B cell (primary cell): ENCODE measurements at places on chromosomes 6 and 20. TPM values are rescaled to one million over a fixed set of nuclear protein-coding genes. Genes with fewer than 3 reads are reported as not detected.

IL17F gene
- total RNA-seq: not detected in 2 replicates

AGPAT4 gene
- 6.0 and 6.1 TPM in 2 replicates for total RNA-seq

POLR1H gene
- 38.8 and 39.7 TPM in 2 replicates for total RNA-seq

PDE7B gene
- total RNA-seq: 7.5 and 9.2 TPM in 2 replicates

FRK gene
- total RNA-seq: 0.07 TPM in 2 replicates

ERVFRD-1 gene
- total RNA-seq: not detected in 2 replicates
